ENCODE measurements at places on chromosomes 3 and 15.

DNA sequence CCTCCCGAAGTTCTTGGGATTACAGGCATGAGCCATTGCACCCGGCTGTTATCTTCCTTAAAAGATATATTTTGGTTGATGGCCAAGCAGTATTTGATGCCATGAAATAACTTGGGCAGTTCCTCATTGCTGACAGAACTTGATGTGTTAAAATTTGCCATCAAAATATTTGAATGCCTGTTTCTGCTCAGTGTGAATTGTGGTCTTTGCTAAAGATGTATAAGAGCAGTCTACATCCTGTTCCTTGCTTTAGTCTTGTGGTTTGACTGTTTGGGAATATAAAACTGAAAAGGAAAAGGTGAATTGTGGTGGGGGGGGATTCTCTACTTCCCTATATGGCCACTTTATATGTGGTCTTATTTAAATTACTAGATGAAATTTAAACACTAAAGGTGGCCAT is 14.0 kb downstream of the TRIM71 start:
- no peaks in the 10 kb centered on the region for H3K4me1 ChIP-seq
- DNase-seq, result no peak
- no peak overlapping the region for H3K4me3 ChIP-seq
- no peak overlapping the region for H3K27ac ChIP-seq
- H3K36me3 ChIP-seq, result no peaks in the 10 kb centered on the region
- no peaks in the 10 kb centered on the region for H3K27me3 ChIP-seq

DNA sequence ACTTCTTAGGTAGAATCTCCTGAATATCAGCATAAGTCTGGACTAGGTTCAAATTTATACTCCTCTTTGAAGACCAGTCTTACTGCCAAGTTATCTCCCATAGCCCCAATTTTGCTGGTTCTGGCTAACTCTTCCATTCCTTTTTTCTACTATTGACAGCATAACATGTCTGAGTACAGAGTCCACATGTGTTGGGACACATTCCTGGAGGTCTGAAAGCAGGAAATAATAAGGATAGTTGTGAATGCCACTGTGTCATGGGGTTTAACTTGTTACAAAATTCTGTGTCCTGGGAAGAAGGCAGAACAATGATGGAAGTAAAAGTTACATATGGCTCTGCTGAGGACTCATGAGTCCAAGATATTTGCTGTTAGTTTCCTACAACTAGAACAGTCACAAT is 57.4 kb upstream of the ZBTB20 start:
- H3K27ac ChIP-seq, result no peak overlapping the region
- H3K4me3 ChIP-seq, result no peak overlapping the region
- H3K27me3 ChIP-seq, result no peaks in the 10 kb centered on the region

DNA sequence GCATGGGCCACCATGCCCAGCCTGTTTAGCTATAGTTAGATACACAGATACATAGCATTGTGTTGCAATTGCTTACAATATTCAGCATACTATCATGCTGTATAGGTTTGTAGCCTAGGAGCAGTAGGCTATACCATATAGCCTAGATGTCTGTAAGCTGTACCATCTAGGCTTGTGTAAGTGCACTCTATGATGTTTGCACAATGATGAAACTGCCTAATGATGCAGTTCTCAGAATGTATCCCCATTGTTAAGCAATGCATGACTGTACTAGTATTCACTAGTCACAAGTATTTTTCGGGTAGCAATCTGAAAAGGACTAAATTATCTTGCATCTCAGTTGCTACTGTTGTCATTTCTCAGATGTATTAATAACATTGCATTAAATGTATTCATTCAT is 16.0 kb downstream of the PIGB start:
- H3K4me3 ChIP-seq, result no peak overlapping the region
- no peak for DNase-seq
- H3K27ac ChIP-seq, result no peak overlapping the region
- no peaks in the 10 kb centered on the region for H3K4me1 ChIP-seq
- H3K27me3 ChIP-seq, result no peaks in the 10 kb centered on the region

- peak overlapping the region; percentile 43 for H3K4me3 ChIP-seq
- H3K4me1 ChIP-seq, result peaks cover 3% of the 10 kb centered on the region
- no peaks in the 10 kb centered on the region for H3K36me3 ChIP-seq
- peak; percentile 51 for DNase-seq
- no peaks in the 10 kb centered on the region for H3K27me3 ChIP-seq
- H3K27ac ChIP-seq, result no peak overlapping the region
These were observed 62.4 kb downstream of the NSMCE3 start for GRCh38 chr15:29207027-29207757.

GRCh38 chr3:28948685-28949084 is 332.2 kb upstream of the RBMS3 start:
- no peak for DNase-seq
- no peaks in the 10 kb centered on the region for H3K4me1 ChIP-seq
- H3K27ac ChIP-seq, result no peak overlapping the region
- H3K27me3 ChIP-seq, result no peaks in the 10 kb centered on the region
- no peak overlapping the region for H3K4me3 ChIP-seq

DNA sequence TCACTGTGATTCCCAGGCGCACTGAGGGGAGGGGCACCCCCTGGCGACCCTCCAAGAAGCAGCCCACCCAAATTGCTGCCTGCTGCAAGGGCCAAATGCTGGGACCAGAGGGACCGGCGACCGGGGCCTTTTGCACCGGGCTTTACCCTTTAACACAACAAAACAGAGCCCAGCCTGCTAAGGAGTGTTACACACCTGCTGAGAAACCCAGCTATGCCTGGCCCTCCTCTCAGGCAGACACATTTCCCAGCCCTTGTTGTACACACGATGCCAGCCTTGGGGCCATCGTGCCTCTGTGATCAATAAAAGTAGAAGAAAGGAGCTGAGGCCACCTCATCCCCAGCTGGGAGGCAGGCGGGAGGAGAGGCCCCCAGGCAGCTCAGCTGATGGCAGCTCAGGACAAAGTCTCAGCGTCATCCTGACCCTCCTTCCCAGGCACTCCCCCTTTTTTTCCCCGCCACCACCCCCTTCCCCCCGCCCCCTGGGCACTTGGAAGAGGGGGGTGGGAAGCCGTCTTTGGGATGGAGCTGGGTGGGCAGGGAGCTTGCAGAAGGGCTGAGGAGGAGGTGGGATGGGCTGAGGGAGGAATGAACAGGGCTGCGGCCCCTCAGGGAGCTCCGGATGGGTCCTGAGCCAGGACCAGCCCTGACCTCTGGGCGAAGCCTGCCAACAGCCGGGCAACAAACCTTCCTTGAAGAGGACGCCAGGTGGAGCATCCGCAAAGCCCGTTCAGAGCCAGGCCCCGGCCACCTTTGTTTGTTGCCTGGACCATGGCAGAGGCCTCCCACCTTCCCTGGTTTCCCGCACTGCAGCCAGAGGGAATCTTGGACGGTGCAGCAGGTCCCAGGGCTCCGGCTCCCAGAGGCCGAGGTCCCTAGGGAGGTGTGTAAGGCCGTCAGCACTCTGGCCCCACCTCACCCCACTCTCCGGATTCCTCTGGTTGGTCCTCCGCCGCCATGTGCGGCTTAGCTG is 45.9 kb upstream of the SEC61A1 start:
- peaks cover 3% of the 10 kb centered on the region for H3K4me1 ChIP-seq
- no peaks in the 10 kb centered on the region for H3K27me3 ChIP-seq
- H3K27ac ChIP-seq, result no peak overlapping the region
- H3K36me3 ChIP-seq, result no peaks in the 10 kb centered on the region
- no peak overlapping the region for H3K4me3 ChIP-seq

GRCh38 chr3:185733980-185734724 is 90.7 kb downstream of the IGF2BP2 start:
- no peaks in the 10 kb centered on the region for H3K27me3 ChIP-seq
- DNase-seq, result peak; percentile 64
- no peak overlapping the region for H3K27ac ChIP-seq

DNA sequence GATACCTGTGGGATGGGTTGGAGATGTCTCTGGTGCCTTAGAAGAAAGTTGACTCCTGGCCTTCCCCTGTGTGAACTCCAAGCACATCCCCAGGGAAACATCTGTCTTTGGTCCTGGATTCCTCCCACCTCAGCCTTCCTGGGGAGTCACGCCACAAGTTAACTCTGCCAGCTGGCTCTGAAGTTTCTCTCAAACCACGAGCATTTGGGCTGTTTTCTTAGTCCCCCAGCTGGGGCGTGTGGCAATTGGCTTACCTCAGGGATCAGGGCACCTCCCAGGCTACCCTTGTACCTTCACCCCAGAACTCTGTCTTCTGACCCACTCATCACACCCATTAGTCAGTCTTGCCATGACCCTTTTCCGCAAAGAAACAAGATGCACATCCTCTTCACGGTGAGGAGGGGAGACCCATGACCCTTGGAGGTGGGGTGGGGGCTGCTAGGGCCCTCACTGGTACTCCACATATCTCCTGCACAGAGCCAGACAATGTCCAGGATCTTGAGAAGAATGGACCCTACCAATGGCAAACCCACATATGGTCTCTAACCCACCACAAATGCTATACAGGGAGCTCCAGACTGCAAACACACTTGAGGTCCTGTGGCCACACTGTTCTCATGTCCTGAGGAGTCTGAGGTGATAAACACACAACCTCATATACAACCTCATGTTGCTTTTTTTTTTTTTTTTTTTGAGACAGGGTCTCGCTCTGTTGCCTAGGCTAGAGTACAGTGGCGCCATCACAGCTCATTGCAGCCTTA is 3.9 kb downstream of the NEIL1 start:
- H3K27me3 ChIP-seq, result no peaks in the 10 kb centered on the region
- no peak for DNase-seq
- no peak overlapping the region for H3K27ac ChIP-seq
- no peak overlapping the region for H3K4me3 ChIP-seq
- H3K36me3 ChIP-seq, result no peaks in the 10 kb centered on the region

- H3K4me1 ChIP-seq, result no peaks in the 10 kb centered on the region
- no peaks in the 10 kb centered on the region for H3K36me3 ChIP-seq
- no peaks in the 10 kb centered on the region for H3K27me3 ChIP-seq
- no peak for DNase-seq
- no peak overlapping the region for H3K27ac ChIP-seq
- H3K4me3 ChIP-seq, result no peak overlapping the region
These were observed 51.7 kb downstream of the CNTN3 start for GRCh38 chr3:74562558-74563269.

DNA sequence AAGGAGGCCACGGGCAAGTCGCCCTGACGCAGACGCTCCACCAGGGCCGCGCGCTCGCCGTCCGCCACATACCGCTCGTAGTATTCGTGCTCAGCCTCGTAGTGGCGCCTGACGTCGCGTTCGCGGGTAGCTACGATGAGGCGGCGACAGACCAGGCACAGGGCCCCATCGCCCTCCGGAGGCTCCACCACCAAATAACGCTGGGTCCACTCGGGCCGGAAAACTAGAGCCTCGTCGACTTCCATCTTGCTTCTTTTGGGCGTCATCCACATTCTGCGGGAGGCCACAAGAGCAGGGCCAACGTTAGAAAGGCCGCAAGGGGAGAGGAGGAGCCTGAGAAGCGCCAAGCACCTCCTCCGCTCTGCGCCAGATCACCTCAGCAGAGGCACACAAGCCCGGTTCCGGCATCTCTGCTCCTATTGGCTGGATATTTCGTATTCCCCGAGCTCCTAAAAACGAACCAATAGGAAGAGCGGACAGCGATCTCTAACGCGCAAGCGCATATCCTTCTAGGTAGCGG is at the start of gene EPM2AIP1:
Gene EPM2AIP1, minus strand, starts transcription at position 326 of the 520 bp plus-strand sequence. Its CDS starts 54 bp downstream, at position 272.
- no peaks in the 10 kb centered on the region for H3K36me3 ChIP-seq
- peaks cover 21% of the 10 kb centered on the region for H3K4me1 ChIP-seq
- H3K27ac ChIP-seq, result peak within 1 kb of the TSS; percentile 99
- no peaks in the 10 kb centered on the region for H3K27me3 ChIP-seq
- H3K4me3 ChIP-seq, result peak within 1 kb of the TSS; percentile 75

DNA sequence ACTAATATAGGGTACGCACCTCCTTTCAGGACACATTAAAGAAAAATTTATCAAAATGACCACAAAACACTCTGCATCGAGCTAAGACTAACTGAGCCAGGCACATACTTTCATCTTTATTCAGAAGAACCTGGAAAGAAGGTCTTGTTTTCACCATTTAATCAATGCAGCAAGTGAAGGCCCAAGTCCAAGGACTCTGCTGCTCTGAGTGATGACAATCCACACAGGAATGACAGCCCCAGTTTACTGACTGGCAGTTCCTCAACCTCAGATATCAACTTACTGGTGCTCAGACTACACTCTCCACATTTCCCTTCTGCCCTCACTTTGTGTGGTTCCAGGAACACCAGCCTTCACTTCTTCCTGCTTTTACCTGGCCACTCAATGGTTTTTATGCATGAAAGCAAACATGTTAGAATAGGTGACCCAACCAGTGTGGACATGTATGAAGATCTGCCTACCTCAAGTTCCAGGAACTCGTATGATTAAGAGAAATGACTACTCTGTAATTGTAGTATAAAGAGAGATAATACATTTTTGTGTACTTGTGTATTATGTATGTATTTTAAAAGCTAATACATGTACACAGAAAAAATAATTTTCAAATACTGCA is 29.1 kb upstream of the RASA2 start:
- H3K4me1 ChIP-seq, result no peaks in the 10 kb centered on the region
- H3K27me3 ChIP-seq, result no peaks in the 10 kb centered on the region
- H3K4me3 ChIP-seq, result no peak overlapping the region
- DNase-seq, result no peak
- H3K36me3 ChIP-seq, result no peaks in the 10 kb centered on the region
- no peak overlapping the region for H3K27ac ChIP-seq

GRCh38 chr15:69320977-69321554 is 22.4 kb downstream of the PAQR5 start:
- no peaks in the 10 kb centered on the region for H3K4me1 ChIP-seq
- H3K27me3 ChIP-seq, result no peaks in the 10 kb centered on the region
- no peaks in the 10 kb centered on the region for H3K36me3 ChIP-seq
- no peak overlapping the region for H3K4me3 ChIP-seq

DNA sequence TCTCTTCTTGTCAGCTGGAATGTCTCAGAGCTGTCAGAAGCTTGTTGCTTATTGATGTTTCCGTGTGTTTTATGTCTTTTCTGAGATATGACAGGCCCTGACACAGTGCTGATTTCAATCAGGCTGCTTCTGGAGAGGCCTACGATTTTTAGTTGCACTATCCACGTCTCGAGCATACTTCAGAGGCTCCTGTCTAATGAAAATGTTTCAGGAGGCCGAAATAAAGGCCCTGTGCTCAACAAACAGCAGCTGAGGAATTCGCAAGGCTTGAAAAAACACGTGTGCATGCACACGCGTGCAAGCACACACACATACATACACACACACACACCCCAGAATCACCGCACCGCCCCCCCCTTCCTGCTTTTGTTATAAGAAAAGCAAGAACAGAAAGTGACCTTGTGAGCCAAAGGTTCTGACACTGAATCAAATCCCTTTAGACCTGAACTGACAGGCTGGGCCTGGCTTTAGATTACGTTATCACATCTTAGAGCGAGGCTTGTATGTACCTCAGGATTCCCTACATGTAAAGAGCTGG is 296.6 kb downstream of the NR2F2 start:
- no peaks in the 10 kb centered on the region for H3K27me3 ChIP-seq
- DNase-seq, result no peak
- H3K27ac ChIP-seq, result no peak overlapping the region
- no peaks in the 10 kb centered on the region for H3K36me3 ChIP-seq
- H3K4me1 ChIP-seq, result no peaks in the 10 kb centered on the region

All from testis (tissue), 5 donors.